ENCODE measurements at places on chromosomes 12 and 14.
A peak's percentile ranks its signal among the peaks of the same experiment; 100 is the strongest.

- no peak for DNase-seq
These were observed 324.0 kb downstream of the PRKD1 start for GRCh38 chr14:29603696-29604095.

DNA sequence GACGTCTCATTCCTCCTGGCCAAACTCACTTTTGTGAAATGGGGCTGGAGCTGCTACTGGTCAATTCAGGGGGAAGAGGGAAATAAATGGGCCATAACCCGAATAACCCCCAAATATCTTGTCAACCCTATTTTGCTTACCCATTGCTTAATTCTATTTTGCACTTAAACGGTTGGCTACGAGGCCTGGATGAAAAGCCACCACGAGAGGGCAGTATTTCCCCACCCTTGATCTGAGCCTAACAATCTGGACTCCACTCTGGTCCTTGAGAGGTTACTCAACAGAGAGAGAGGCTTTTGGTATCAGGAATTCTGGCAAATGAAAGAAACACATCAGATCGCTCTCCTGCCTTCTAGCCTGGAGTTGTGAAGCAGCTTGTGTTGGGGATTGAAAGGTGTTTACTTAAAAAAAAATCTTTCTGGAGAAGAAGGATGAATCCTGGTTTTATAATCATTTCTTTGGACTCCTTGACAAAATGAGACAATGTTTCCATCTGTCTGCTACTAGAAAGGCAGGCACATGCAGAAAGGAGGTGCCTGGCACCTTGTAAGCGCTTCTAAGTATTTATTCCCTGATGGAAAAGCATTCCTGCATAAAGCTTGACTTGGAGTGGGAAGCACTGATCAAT lies 22.4 kb upstream of the FBXO21 start:
- peak; percentile 49 for DNase-seq

DNA sequence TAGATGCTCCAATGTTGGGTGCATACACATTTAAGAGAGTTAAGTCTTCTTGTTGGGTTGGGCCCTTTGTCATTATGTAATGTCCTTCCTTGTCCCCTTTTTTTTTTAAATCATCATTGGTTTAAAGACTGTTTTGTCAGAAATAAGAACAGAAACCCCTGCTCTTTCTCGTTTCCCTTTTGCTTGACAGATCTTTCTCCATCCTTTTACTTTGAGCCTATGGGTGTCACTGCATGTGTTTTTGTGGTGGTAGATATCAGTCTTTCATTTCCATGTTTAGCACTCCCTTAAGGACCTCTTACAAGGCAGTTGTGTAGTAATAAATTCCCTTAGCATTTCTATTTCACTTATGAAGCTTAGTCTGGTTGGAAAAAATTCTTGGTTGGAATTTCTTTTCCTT lies 47.4 kb downstream of the RTN1 start:
- DNase-seq, result no peak

GRCh38 chr12:32742133-32742532 lies 13.6 kb downstream of the YARS2 start:
- DNase-seq, result no peak

- no peak for DNase-seq
These were observed 70.0 kb downstream of the ARMH4 start for GRCh38 chr14:58082011-58082410.

- DNase-seq, result no peak
These were observed 2.9 kb downstream of the CIPC start for GRCh38 chr14:77100961-77101360.

GRCh38 chr12:52698651-52699340 lies 4.5 kb downstream of the KRT77 start:
- no peak for DNase-seq
